ENCODE measurements at places on chromosomes 13 and 19. TPM values are rescaled to one million over a fixed set of nuclear protein-coding genes. Genes with fewer than 3 reads are reported as not detected.

DNA sequence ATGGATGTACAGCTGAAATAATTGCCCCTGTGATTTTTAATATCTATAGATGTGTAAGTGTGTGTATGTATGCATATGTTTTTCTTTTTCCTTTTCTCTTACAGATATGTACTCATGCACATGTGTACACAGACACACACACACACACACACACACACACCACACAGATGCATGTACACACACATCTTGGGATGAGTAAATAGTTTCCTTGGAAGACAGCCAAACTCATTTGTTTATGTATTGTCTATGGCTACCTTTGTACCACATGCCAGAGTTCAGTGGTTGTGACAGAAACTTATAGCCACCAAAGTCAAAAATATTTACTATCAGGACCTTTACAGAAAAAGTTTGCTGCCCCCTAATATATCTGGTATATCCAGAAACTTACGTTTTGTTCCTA lies 192.6 kb downstream of the MAB21L1 start:
- no peak for DNase-seq

- peak; percentile 59 for DNase-seq
These were observed at the start of gene FOXA3 for GRCh38 chr19:45863840-45864628. Gene FOXA3 (plus strand): TSS chr19:45864326. CDS start chr19:45864457, 131 bp downstream.

GRCh38 chr13:19984430-19985218 lies 26.1 kb downstream of the ZMYM2 start:
- DNase-seq, result peak; percentile 25

- DNase-seq, result no peak
These were observed at the start of gene PLEKHA4 for GRCh38 chr19:48868114-48868886. Gene PLEKHA4 (minus strand): TSS chr19:48868617. CDS start chr19:48867620, 997 bp downstream.

GRCh38 chr19:39833160-39833463 lies 850 bp downstream of the DYRK1B start:
- DNase-seq, result no peak

GRCh38 chr13:103663996-103664395 lies 597.8 kb upstream of the SLC10A2 start:
- no peak for DNase-seq

Gene HPN
- total RNA-seq, result not detected

DNA sequence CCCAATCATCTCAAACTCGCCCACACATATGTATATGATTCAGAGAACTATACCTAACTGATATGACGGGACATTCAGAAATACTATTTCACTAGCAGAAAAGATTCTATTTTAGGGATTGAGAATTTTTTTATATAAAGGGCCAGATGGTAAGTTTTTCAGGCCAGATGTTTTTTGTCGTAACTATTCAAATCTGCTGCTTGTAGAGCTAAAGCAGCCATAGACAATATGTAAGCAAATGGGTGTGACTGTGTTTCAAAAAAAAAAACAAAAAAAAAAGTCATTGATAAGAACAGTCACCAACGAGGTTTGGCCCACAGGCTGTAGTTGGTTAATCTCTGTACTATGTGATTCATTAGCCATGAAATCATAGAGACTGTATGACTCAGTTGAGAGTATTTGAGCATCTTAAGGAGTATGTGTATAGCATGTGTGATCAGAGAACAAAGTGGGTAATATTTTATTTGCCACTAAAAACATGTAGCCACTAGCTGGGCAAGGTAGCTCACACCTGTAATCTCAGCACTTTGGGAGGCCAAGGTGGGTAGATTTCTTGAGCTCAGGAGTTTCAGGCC lies 2724.7 kb downstream of the PCDH9 start:
- DNase-seq, result no peak

Gene PSG1
- not detected for total RNA-seq

DNA sequence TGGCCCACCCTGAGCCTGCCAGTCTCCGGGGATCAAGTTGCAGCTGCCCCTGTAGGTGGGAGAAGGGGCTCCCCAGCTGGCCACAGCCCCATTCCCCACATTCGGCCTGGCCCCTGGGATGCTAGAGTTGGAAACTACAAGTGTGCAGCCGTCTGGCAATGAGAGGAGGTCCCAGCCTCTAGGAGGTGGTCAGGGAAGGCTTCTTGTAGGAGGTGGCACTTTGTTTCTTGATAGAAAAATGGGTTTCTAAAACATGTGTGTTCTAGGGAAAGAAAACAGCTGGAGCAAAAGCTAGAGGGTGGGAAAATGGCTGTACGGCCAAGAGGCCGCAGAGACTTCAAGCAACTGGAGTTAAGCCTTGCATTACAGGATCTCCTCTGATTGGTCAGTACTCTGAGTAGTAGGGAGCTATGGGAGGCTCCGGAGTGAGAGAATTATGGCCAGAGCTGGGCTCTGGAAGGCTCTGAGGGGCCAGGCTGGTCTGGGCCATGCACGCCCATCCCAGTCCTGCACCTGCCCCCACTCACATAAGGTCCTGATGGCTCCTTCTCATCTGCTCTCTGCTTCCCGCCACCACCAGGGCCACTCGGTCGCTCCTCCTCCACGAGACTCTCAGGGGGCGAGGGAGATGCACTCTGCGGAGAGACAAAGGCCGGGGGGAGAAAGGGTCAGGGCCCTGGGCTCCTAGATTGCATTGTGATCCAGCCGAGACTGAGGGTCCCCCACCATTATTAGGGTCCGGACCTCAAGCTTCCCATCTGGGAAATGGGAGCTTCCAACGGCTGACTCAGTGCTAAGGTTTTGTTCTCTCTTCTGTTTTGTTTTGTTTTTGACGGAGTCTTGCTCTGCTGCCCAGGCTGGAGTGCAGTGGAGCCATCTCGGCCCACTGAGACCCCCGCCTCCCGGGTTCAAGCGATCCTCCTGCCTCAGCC lies 13.7 kb downstream of the TLE2 start:
- no peak for DNase-seq

GRCh38 chr19:38736036-38736412 lies 8.2 kb downstream of the CAPN12 start:
- peak; percentile 66 for DNase-seq

DNA sequence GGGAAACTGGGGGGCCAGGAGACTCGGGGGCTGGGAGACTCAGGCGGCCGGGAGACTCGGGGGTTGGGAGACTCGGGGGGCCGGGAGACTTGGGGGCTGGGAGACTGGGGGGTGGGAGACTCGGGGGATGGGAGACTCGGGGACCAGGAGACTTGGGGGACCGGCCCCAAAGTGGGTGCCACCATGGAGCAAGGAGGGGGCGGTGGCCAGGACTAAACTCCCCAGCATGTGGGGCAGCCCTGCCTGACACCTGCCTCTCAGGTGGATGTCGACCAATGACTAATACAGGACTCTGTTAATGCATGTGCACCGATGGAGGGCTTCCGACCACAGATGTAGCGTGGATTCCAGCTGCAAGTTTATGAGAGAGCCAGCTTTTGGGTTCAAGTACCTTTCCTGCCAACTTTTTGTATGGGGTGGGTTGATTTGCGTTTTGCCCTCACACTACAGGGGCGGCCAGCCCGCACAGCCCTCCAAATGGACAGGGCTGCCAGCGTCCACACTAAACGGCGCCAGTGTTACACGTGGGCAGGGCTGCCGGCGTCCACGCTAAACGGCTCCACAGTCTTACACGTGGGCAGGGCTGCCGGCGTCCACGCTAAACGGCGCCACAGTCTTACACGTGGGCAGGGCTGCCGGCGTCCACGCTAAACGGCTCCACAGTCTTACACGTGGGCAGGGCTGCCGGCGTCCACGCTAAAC lies 62.2 kb downstream of the RASA3 start:
- DNase-seq, result no peak

- no peak for DNase-seq
These were observed at the start of gene CNFN for GRCh38 chr19:42389899-42390298. Gene CNFN (minus strand): TSS chr19:42390297. CDS start chr19:42389037, 1,260 bp downstream.

GRCh38 chr13:21077076-21077787 lies 15.8 kb upstream of the LATS2 start:
- DNase-seq, result no peak

DNA sequence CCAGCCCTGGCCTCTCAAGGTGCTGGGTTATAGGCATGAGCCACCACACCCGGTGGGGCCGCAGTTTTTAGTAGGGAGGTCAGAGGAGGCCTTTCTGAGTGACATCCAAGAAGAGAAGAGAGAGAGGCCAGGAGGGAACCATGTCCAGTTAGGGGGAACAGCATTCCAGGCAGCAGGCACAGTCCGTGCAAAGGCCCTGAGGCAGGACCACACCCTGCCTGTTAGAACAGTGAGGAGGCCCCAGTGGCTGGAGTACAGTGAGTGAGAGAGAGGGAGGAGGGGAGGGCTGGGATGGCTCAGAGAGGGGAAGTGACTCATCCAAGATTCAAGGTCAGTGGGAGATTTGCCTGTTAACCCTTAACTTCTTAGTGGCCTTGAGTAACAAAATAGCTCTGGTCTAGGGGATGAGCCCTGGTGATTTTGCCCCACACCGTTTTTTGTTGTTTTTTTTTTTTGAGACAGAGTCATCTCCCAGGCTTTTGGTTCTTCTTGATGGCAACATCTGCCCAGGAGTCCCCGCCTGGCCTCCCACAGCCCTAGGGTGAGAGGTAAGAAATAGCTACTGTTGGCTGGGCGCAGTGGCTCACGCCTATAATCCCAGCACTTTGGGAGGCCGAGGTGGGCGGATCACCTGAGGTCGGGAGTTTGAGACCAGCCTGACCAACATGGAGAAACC lies 2.7 kb upstream of the PLIN3 start:
- peak; percentile 43 for DNase-seq

DNA sequence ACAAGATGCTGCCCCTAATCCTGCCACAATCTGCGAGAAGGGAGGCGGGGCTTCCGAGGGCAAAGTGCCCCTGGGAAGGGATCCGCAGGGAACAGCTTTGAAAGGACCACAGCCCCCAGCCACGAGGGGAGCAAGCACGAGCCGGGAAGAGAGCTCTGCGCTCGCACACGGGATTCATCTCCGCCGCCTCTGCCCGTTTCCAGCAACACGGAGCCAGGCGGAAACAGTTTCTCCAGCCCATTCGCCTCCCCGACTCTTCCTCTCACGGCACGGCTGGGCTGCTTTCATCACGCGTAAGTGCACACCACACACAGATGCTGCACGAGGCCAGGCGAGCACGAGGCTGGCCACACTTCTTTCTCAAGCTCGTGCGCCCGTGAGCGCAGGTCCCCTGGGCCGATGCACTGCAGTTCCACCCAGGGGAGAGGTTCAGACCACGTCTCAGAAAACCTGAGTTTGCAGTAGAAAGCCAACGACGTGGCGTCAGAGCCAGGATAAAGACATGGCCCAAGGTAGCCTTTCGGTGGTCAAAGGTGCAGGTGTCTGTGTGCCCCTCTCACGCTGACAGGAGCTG lies 33.6 kb downstream of the NAXD start:
- DNase-seq, result no peak

Gene SULT2A1
- total RNA-seq, result not detected

DNA sequence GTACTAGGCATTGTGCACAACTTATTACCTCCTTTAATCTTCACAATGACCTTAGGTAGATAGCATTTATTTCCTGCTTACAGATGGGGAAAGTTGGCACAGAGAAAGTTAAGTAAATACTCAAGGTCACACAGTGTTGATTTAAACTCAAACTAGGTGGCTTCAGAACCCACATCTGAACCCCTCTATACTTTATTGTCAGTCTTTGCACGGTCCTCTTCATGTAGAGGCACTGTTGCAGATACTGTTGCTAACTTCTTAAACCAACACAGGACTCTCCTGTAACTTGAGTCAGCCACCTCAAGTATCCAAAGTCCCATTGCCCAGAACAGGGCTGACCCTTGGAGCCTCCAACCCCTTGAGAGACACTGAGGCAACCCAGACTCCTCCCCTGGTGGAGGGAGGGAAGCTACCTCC lies 48.8 kb downstream of the FRY start:
- DNase-seq, result no peak

DNA sequence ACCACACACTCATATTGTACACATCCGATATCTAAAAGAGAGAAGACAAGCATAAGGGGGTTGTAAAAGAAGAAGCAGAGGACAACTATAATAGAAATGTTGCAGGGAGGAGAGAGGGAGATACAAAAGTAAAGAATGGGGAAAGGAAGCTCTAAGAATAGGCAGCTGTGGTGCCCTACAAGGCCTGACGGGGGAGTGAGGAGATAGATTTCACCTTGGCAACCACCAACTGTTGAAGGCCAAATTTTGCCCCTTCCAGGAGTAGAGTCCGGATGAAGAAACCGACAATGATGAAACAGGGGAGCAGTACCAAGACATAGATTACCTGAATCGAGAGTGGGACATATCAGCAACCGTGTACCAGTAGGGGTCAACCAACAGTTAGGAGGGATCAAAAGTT lies 15.9 kb downstream of the SLC6A16 start:
- DNase-seq, result no peak

All from activated CD8-positive, alpha-beta T cell treated with anti-CD3 and anti-CD28 coated beads, Interleukin-2, amount 10 ng/mL, durations not matched to agents 7 days and 5 days (primary cell).